ENCODE measurements at places on chromosomes 4 and X. TPM values are rescaled to one million over a fixed set of nuclear protein-coding genes. Genes with fewer than 3 reads are reported as not detected.

SEC24B gene
- total RNA-seq: 27.2 TPM

DNA sequence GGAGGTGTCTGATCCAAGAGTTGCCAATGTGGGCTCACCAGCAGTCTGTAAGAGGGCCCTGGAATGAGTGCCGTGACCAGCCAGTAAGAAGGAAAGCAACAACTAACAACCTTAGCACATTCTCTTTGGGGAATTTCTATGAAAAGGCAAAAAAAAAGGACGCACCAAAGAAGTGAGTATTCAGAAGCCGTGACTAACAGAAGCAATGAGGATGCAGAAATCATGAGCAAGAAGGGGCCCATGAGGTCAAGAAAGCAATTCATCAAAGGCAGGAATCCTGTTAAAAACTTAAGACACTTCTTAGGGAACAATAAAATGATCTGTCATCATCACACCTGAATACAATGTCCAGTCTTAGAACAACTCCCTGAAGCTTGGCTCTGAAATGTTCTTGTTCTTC is 260.5 kb downstream of the RAPGEF2 start:
- DNase-seq: no peak

TMEM271 gene
- total RNA-seq: not detected

DNA sequence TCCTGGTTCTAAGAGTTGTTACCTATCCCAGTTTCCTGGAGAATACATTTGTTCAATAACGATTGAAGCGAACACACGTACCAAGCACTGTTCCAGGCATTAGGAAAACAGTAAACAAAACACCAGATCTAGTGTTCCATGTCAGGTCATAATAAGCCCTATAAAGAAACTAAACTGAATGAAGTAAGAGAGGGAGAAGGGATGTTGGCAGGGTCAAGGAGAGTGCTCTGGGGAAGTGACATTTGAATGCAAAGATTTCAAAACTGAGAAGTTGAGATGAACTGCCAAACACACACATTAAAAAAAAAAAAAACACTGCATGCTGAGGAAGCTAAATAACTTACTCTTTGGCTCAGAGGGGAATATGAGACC is 14.4 kb upstream of the ENAM start:
- DNase-seq: no peak

DNA sequence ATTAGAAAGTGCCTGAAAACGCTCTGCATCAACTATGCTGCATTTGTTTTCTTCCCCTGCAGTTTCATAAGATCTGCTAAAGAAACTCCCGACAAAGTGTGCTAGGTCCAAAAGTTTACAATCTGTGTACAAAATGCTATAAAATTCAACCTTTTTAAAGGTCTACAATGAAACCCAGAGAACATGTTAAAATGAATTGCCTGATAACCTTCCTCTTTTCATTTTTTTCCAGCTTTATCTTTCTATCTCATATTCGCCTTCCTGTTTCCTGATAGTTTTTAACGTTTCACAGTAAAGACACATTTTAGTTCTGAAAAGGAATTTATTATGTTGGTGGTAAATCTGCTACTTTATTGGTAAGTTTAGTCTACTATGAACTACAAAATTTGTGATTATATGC is 9.5 kb upstream of the HPGDS start:
- no peak for DNase-seq

UGT2A1 gene
- not detected for total RNA-seq

DNA sequence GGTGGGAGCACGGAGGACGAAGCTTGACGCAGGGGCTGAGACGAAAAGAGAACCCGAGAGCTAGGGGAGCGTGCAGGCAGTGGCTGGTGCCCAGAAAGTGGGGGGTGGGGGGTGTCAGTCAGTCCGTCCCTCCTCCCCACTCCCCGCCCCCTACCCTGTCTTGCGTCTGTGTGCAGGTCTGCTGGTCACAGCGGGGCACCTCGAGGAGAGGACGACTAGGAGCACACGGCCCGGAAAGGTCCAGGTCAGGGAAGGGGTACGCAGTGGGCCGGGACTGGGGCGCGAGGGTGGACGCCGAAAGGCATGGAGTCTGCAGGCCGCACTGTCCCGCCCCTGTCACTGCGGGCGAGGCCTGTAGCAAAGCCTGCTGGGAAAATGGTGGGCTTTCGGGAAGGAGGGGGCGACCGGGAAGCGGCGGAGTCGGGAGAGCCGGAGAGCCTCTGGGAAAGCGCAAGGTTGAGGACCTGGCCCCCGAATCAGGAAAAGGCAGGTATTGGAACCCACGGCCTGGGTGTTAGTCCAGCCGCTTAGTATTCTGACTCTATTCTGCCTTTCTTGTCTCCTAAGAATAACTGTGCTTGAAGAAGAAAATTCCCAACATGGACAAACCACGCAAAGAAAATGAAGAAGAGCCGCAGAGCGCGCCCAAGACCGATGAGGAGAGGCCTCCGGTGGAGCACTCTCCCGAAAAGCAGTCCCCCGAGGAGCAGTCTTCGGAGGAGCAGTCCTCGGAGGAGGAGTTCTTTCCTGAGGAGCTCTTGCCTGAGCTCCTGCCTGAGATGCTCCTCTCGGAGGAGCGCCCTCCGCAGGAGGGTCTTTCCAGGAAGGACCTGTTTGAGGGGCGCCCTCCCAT is 769 bp downstream of the TCEAL1 start:
- no peak for DNase-seq

- DNase-seq: no peak
These were observed 68.3 kb upstream of the ATOH1 start for GRCh38 chr4:93760284-93760683.

NAT8L gene
- not detected for total RNA-seq

IBSP gene
- not detected for total RNA-seq
